HT-29 (cell line): ENCODE measurements at places on chromosomes 16 and 17. TPM values are rescaled to one million over a fixed set of nuclear protein-coding genes. Genes with fewer than 3 reads are reported as not detected.

ARSG gene
- 2.0 and 2.1 TPM in 2 replicates for total RNA-seq

DNA sequence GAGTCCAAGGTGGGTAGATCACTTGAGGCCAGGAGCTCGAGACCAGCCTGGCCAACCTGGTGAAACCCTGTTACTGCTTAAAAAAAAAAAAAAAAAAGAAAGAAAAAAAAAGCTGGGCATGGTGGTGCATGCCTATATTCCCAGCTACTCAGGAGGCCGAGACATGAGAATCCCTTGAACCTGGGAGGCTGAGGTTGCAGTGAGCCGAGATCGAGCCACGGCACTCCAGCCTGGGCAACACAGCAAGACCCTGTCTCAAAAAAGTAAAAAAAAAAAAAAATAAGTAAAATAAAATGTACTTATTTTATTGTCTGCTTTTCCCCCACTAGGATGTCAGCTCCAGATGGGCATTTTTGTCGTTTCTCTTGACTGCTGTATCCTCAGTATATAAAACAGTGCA is 107.7 kb downstream of the ABCC1 start:
- no peak for DNase-seq

GRCh38 chr17:956905-957304 is 22.7 kb downstream of the NXN start:
- DNase-seq = no peak

INPP5K gene
- total RNA-seq = 51.5 and 75.5 TPM in 2 replicates

- DNase-seq = peak; percentile 89
Observed at GRCh38 chr17:35254107-35254773, 11.4 kb downstream of the SLFN5 start.

DNA sequence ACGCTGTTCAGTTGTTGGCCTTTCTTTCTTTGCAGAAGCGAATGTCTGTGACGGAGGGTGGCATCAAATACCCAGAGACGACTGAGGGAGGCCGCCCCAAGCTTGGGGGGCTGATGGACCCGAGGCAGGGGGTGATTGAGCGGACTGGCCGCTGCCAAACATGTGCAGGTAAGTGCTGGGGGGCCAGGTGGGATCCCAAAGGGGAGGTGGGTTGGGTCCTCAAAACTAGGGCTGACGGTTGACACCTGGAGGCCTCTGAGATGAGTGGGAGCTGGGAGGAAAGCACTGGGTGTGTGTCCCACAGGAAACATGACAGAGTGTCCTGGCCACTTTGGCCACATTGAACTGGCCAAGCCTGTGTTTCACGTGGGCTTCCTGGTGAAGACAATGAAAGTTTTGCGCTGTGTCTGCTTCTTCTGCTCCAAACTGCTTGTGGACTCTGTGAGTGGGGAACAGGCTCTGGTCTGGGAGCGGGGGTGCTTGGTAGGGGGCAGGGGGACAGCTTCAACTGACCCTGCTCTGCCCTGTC is 11.8 kb downstream of the POLR2A start:
- DNase-seq = no peak

GRCh38 chr17:63150490-63150889 is 184.5 kb downstream of the TANC2 start:
- DNase-seq = no peak

DNA sequence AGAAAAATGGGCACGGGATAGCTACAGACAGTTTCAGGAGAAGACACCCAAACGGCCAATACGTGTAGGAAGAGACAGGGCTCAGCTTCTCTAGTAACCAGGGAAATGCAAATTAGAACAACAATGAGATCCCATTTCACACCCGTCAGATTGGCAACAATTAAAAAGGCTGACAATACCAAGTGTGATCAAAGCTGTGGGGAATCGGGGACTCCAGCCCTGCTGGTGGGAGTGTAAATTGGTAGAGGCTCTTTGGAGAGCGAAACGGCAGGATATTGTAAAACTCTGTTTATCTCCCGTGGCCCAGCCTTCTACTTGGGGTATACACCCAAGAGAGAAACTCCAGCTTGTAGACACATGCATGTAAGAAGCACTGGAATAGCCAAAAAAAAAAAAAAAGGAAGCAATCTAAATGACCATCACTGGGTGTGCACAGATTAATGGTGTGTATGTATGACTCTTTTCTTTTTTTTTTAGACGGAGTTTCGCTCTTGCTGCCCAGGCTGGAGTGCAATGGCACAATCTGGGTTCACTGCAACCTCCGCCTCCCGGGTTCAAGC is 27.5 kb downstream of the MYBBP1A start:
- DNase-seq = no peak

GRCh38 chr17:3735515-3735914 is 11.8 kb downstream of the HASPIN start:
- DNase-seq = no peak

ESRP2 gene
- total RNA-seq = 104 and 122 TPM in 2 replicates

ITGAX gene
- total RNA-seq = 0.15 and 0.26 TPM in 2 replicates

DNA sequence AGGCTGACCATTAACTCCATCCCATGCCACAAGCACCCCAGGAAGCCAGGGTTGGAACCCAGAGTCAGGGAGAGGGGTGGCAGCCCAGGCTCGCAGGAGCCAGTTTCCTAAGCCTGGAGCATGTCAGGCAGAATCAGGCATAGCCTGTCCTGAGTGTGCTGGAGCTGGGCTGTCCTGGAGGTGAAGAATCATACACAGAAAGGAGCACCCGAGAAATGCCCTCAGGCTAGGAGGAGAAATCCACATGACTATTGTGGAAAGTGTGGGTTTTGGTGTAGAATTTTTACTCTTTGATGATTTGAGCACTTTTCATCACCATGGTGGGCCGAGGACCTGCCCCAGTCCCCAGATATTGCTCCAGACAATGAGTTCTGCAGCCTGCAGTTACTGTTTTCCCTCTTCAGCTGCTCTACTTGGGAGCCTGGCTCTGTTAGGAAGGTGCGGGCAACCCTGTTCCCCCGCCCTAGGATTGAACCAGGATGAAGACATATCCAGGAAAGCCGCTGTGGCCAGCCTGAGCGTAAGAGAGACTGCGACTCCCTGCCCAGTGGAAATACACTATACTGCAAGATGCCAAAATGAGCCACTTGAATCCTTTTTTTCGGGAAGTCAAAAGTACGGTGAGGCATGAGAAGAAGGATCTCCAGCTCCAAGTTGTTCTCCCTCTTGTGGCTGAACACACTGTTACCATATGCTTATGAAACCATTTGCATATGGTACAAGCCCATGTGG is 29.0 kb upstream of the HEATR6 start:
- DNase-seq = peak; percentile 18

CCL8 gene
- total RNA-seq = not detected in 2 replicates

DNA sequence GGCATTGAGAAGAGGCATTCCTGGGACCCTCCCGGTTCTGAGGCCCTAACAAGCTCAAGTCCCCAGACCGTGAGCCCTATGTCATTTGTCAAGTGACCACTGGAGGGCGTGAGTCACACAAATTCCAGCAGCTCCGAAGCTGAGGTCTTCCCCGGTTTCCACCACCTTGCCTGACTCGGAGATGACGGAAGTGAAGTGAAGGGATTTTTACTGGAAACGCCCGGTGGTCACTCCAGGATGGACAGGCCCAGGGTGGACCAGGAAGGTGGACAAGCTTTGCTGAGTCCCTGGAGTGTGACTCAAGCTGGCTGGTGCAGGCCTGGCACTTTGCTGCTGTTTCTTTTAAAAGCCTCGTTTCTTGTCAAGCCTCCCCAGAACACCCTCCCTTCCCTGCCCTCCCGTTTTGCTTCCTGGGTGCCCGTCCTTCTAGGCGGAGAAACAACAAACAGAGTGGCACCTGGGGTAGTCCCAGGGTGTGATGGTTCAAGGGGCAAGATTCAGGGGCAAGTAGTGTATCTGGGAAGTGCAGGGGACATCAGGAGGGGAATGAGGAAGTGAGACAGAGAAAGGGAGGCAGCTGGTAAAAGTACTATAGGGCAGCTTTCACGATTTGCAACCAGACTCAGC is 5.3 kb upstream of the NOS2 start:
- DNase-seq = peak; percentile 88

CASKIN1 gene
- 0.08 and 2.5 TPM in 2 replicates for total RNA-seq

- no peak for DNase-seq
Observed at GRCh38 chr17:80307994-80308691, 47.5 kb downstream of the RNF213 start.

DNA sequence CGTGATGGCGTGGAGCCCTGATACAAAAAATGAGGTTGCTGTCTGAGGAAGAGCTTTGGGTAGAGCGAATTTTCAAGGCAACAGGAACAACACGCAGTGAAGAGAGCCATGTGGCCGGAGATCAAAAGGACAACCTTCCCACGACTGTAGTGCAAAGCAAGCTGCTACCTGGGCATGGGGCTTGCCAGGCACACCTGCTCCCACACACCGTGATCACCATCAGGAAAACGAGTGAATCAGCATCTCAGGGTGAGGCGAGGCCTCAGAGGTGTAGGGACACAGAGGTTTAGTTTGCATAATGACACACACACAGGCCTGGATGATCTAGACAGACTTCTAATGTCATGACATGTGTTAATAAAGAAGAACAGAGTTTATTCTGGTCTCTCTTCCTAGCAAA is 65.7 kb downstream of the PARN start:
- DNase-seq = peak; percentile 22
